ENCODE measurements at places on chromosomes 16 and 17.

GRCh38 chr16:8667492-8667891 lies 6.9 kb upstream of the ABAT start:
- DNase-seq = no peak

DNA sequence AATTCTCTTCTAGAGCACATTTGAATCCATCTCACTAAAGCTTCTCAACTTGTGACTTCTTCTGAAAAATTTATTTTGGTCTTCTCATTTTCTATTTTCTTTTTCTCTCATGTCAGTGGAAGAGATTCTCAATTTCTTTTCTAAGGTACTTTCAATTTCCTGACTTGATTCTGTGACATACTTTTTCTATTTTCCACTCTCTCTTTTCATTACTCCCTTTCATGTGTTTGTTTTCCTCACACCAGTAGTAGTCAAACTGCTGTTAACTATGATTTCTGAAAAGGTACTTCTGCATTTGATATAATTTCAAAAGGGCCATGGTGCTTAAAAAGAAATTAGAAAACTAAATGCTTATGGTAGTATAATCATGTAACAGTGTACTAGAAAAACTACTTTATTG lies 41.9 kb downstream of the NFAT5 start:
- no peak for DNase-seq

GRCh38 chr17:43416998-43417890 lies 18.5 kb downstream of the ARL4D start:
- no peak for DNase-seq

DNA sequence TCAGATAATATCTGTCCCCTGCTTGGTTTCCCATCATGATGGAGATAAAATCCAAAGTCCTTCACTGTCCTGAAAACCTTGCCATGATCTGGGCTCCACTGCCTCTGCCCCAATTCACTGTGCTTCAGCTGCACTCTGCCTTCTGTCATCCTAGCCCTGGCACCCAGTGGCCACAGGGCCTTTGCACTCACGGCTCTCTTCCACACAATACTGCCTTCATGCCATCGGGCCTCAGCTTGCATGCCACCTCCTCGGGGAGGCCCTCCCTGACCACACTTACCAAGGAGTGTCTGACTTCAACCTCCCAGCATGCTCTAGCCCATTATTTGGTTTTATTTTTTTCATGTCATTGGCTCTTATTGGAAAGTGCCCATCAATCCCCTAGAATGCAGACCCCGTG lies 146.1 kb downstream of the C16orf78 start:
- DNase-seq = no peak

GRCh38 chr16:30082545-30083090 lies 6.8 kb downstream of the PPP4C start:
- no peak for DNase-seq

DNA sequence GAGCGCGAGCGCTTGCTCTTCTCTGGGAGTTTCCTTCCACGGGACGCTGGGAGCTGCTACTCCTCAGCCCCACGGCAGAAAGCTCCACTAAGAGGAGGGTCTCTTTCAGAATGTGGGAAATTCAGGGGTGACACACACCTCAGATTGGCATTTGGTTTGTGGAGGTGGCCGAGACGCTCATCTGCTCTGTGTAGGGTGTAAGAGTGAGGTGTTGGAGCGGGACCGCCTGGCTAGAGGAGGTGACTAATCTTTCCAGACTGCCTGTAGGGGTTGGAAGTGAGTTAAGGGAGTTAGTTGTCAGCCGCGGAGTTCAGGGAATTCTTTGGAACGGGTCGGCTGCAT lies 735 bp downstream of the PSMD11 start:
- peak; percentile 60 for DNase-seq

DNA sequence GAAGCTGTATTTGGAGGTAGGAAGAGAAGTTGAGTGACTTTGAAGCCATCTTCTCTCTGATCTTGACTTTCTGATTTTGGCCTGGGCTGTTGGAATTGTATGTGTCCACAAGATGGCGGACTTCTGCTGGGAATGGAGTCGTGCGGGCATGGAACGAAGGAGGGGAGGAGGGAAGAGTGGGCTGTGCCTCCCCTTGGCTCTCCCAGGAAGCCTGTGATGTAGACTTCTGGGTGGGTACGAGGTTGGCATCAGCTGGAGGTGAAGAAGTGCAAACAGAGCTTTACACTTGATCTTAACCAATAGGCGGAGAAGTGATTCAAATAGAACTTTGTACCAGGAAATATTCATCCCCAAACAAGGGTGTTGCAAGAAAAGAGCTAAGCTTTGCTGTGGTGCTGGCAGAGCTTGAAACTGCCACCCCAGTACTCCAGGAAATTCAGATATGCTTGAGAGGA lies 7.4 kb upstream of the TMEM220 start:
- DNase-seq = peak; percentile 50

DNA sequence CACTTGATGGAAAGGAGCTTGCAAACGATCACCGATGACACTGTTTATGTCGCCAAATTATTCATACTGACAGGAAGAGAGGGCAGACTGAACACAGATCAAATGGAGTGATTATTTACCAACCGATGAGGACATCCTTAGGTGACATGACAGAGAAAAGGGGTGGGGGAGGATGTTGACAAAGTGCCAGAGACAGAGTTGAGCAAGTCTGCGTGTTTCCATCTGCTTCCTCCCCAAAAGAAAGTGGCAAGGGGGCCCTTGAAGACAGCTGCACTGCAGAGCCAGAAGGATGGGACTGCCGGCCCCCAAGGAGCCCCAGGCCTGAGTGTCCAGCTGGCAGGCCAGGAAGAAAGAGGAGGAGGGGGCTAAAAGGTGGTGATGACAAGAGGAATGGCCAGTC lies 191.0 kb upstream of the RPL38 start:
- DNase-seq = peak; percentile 3

DNA sequence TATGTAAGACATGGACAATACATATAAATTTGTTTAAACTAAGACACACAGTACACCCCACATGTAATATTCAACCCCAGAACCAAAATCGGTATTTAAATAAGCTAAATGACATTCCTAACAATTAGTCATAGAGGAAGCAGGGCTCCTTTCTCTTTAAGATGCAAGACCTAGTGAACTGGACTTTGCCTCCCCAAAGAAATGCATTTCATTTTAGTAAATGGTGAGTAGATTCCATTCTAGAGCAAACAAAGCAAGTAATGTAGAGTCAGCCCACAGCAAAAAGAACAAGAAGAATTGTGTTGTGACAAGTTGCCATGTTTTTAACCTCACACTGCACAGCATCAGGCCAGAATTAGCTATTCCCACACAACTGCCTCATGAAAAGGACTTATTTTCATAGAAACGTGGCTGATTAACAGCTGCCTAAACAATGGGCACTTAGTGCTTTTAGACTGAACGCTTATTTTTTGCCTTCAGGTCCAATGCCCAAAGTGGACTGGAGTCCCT lies 14.4 kb downstream of the DNAJC7 start:
- no peak for DNase-seq

DNA sequence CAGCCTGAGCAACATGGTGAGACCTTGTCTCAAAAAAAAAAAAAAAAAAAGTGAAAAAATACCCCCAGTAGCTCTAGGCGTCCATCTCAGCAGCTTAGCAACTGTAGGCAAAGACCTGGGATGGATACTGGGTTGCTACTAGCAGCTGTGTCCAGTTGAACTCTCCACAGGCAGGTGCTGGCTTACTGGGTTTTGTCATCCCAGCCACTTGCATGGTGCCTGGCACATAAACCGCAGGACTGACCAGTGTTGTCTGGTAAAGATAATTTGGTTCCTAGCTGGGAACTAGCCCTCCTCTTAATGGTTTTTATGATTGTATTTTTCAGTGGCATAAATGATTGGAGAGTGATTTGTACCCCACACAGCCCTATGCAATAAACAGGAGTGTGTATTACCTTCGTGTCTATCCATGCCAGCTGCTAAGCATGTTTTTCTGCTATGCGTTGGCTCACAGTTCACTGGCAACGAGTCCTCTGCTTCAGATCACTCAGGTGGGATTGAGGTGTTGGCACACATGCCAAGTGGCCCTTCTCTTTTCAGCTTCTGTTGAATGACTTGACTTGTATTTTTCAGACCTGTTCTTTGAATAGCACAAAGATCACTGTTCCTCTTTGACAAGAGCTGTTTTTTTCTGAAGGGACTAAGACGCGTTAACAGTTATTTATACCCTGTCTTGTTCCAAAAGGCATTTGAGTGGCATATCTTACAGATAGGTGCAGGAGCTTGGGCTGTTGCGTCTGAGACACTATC lies 352.9 kb downstream of the SNX29 start:
- no peak for DNase-seq

GRCh38 chr17:45050481-45051059 lies 862 bp downstream of the DCAKD start:
- DNase-seq = peak; percentile 16

DNA sequence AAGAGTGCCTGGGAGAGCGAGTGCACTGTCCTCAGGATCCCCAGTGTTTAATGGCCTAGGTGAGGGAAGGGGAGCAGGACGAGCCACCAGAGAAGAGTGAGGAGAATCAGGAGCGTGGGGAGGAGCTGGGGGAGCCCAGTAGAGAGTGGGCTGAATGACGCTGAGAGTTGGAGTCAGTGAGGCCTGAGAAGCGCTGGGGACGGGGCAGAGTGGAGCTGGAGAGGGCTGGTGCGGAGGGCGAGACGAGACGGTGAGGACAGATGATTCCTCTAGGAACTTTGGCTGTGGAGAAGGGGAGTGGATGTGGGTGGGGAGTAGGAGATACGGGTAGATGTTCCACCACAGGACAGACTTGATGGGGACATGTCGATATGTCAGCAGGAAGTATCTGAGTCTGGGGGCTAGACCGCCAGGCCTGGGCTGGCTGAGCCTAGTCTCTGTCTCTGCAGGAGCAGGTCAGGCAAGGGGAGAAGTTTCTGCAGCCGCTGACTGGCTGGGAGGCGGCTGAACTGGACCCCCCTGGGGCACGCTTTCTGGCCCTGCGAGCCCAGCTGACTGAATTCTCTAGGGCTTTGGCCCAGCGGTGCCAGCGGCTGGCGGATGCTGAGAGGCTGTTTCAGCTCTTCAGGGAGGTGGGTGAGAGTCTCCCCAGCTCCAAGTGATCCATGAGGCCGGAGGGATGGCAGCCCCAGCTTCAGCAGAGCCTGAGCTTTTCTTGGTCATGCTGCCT lies 4.7 kb downstream of the PLEKHG4 start:
- no peak for DNase-seq

GRCh38 chr16:11379420-11379819 lies 34.2 kb downstream of the RMI2 start:
- DNase-seq = peak; percentile 77

DNA sequence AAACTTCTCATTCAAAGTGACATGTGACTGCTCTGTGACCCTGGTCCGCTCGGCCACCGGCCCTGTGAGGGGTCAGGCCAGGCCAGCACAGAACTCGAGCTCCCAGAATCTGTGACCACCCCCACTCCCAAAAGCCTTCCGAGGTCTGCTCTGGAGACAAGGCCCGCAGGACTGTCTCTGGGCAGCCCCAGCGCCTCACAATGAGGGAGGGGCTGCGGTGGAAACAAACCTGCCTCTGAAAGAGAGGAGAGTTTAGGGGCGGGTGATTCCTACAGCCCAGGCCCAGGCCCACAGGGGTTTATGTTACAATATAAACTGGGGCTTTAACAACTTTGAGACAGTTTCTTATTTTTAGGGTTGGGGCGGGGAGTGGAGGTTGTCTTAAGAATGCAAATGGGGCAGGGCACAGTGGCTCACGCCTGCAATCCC lies 19.9 kb downstream of the IGFBP4 start:
- DNase-seq = no peak

DNA sequence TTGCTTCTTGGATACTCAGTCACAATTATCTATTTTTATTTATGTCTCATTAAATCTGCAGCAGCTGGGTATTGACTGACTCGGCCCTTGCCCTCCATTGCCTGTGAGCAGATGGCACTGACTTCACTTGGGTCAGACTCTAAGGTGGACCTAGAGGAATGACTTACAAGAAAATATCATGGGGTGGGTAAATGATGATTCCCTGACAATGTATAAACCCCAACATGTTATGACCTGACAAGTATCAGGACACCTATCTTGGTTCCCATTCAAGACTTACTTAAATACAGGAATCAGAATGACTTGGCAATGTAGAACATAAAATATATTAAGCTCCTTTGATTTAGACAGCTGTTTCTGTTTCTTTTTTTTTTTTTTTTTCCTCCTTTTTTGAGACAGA lies 953.5 kb downstream of the CDH11 start:
- no peak for DNase-seq

- DNase-seq = no peak
These were observed 82.6 kb upstream of the LGALS9 start for GRCh38 chr17:27548369-27548768.

DNA sequence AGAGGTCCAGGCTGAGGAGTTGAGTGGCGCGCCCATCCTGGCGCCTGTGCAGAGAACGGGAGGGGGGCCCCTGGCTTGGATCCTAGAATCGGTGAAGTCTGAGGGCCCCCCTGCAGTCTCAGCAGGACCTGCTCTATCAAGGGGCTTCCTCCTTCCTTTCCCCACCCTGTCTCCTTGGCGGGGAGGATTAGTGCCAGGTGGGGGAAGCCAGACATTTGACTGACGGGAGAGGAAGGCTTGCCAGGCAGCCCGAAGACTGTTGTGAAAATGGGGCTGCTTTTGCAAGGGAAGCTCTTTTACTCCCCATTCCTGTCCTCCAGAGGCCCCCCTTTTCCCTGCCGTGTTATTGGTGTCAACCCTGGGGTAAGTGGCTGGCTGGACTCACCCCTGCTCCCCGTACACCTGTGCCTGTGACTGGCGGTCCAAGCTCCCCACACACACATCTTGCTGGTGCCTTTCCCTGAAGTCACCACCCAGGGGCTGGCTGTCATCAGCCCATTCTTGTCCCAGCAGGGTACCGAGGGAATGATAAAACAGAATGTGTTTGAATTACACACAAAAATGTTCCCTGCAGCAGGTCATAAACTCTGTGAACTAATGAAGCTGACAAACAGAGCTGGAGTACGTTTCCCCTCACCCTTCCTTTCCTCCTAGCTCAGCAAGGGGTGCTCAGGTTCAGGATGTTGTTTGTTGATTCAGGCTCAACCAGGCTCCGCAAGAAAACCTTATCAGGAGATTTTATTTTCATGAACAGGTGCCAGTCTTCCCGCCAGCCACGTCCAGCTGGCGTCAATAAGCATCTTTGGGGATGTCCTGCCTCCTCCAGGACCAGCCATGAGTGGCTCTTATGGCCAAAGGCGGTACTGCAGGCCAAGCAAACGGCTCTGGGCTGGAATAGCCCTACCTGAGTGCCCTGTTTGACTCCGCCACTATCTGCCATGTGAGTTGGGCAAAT lies 4.4 kb upstream of the ARMC7 start:
- DNase-seq = peak; percentile 12

DNA sequence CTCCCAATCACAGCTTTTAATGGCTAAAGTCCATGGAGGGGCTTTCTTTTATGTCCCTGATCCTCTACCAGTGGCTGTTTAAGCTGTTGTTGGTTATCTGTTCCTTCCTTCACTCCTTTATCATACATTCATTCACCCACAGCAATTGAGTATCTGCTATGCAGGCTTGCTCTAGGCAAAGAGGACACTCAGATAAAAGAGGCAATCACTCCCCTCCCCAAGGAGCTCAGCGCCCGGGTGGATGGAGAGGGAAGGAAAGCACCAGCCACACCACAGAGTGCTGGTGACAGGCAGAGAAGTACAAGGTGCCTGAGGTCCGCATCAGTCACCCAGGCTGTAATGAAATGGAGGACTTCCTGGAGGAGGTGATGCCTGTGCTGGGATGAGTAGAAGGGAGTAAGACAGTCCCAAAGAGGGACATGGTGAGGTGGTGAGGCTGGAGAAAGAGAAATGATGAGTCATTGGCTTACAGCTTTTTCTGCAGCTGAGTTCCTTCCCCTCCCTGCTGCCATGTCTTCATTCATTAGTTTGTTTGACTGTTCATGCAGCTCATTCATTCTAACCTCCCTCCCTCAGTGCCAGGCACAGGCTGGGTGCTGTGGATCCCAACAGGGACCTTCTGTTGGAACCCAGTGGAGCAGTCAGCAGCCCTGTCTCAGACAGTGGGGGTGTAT lies 12.8 kb upstream of the NGFR start:
- peak; percentile 31 for DNase-seq

Data from inflammatory macrophage treated with lipopolysaccharide for 1 hour (primary cell).